Stimulated activated CD4-positive, alpha-beta T cell treated with anti-CD3 and anti-CD28 coated beads, Interleukin-1b, Interleukin-23, amount 100 ng/mL, for 1 hour (primary cell): ENCODE measurements at places on chromosomes 1 and 21.

GRCh38 chr21:45859041-45859761 is 122.4 kb upstream of the COL6A1 start:
- DNase-seq, result no peak

- no peak for DNase-seq
These were observed 111.4 kb upstream of the ZNF644 start for GRCh38 chr1:91133248-91133647.

DNA sequence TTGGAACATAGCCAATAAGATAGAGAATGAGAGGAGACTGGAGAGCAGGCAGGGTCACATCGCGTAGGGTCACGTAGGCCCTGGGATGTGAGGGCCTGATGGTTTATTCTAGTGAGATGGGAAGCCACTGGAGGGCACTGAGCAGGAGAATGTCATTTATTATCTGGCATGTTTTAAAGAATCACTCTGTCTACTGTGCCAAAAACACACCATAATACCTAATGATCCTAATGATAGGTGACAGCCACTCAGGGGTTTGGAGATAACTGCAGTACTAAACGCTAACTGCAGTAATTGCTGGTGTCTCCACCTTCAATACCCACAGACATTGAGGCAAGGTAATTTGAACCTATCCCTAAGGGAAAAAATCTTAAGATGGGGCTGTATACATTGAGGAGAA is 185.4 kb downstream of the TTLL7 start:
- no peak for DNase-seq

DNA sequence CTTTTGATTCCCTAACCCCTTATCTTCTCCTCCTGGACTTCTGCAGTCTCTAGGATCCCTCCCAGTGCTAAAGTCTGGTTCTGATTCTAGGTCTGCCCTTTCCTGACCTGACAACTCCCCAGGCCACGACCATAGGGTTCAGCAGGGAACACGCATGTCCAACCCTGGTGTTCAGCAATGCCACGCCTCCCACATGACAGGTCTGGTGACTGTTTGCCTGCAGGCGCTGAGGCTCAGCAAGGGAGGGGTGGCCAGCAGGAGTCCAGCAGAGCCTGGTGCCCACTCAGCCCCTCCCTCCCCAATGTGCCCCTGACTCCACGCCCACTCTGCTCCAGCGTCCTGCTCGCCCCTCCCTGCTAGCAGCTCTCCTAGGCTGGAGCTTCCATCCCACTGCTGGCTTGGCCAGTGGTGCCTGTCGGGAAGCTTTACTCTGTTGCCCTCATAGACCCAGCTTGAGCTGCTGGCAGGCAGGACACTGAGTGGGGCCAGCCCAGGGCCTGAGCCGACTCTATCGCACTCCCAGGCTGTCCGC is 17.3 kb downstream of the SLC9A1 start:
- DNase-seq, result no peak

- no peak for DNase-seq
These were observed 37.3 kb upstream of the KHDRBS1 start for GRCh38 chr1:31976401-31976800.

GRCh38 chr1:103327054-103327719 is 198.3 kb upstream of the RNPC3 start:
- no peak for DNase-seq

DNA sequence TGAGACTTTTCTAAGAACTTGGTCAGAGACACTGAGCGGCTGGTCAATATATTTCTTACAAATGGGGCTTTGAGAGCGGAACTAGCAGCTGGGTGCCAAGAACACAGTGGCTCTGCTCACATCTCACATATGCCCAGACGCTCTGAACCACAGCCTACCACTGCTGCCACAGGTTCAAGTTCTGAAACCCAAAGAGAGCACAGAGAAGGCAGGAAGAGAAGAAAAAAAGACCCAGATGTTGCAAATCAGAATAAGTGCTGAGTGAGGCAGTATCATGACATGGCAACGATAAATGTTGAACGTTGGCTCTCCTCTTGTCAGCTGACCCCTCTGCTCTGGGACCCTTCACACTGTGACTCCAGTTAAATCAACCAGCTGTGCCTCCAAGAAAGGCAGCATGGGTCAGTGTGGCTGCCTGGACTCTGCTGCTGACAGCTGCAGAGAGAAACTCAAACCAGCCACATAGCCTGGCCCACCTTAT is 26.4 kb downstream of the HIVEP3 start:
- no peak for DNase-seq

DNA sequence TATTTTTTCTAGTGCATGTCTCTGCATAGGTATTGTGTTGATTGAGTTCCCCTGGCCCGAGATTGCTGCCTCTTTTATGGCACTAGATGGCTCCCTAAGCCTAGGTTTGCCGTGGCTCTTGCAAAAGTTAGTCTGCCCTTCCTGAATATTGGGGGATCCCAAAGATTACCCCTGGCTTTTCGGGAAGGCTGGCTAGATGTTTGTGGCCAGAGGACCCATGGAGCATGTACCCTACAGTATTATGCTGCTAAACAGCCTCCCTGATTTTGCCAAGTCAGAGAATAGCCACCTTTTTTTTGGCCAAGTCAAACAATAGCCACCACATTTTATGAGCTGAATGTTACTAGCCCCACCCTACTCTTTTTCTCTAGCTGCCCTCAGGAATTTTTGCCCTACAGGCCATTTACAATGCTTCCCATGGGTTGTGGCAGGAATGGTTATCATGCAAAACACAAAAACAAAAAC is 343.2 kb downstream of the OLFM3 start:
- no peak for DNase-seq

- no peak for DNase-seq
These were observed 34.8 kb upstream of the DSCAM start for GRCh38 chr21:40881767-40882166.

GRCh38 chr1:206637605-206638004 is 2.3 kb downstream of the DYRK3 start:
- DNase-seq, result no peak

DNA sequence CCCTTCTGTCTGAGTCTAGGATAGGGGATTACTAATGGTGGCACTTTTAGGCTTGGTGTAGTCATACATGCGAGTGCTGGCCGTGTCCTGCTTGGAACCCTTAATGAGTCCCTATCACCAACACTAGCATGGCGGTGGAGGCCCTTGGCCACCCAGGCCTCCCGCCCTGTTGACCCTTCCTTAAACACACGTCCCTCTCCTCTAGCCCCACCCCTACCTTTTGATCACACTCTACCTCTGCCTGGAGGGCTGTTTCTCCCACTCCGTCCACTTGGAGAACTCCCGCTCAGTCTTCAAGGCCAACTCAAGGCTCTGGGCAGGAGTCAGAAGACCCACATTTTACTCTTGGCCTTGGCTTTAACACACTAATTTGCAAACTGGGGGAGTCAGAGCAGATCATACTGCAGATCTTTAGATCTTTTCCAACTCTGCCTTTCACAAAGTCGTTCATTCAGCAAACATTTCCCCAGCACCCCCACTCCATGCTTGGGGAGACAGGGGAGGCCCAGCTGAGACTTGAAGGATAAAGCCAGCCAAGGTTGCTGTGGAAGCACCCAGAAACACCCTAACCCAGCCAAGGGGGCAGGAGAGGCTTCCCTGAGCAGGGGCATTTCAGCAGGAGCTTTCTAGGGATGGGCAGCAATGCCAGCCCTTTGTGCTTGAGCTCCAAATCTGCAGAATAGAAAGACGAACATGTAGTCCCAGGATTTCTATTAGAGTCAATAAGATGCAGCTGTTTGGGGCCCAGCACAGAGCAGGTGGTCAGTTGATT is 1.9 kb downstream of the PODN start:
- no peak for DNase-seq

DNA sequence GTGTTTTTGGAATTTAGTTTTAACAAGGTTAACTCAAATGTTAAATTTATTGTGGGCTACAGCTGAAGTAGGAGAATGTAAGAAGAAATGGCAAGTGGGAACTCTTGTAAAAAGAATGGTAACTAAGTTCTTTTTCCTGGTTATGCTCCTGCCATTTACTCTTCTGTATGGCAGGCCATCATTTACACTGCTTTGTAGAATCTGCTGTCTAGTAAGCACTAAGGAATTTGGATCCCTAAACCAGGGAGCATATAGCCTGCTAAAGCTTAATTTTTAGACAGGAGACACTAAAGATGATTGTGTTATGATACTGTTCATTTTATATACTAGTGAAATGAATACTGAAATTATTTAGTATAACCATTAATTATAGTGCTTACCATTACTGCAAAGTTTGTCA is 85.3 kb downstream of the CAMTA1 start:
- no peak for DNase-seq
